ENCODE measurements at places on chromosomes 2 and 18.

- no peak for DNase-seq
Measured at GRCh38 chr2:182920631-182921056, 54.2 kb upstream of the FRZB start.

- peak; percentile 95 for DNase-seq
Measured at GRCh38 chr2:39875182-39875913, 96.3 kb upstream of the THUMPD2 start.

DNA sequence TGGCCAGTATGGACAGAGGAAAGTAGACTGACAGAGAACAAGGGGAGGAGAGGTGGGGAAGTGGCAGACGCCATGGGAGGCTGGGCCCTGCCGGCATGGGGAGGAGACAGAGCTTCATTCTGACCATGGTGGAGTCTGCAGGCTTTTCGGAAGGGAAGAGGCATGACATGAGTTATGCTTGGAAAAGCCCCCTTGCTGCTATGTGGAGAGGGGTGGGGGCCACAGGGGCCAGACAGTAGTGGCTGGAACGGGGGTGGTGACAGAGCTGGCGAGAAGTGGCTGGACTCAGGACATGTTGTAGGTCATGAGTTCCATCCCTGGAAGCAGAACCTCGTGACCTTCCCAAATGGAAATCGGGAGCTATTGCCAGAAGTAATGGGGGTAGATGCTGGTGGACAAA lies 66.7 kb upstream of the DAPL1 start:
- DNase-seq: no peak

- DNase-seq: no peak
Measured at GRCh38 chr18:48839819-48840490, 110.8 kb downstream of the SMAD7 start.

GRCh38 chr2:73890301-73891092 lies 2.3 kb upstream of the ACTG2 start:
- no peak for DNase-seq

DNA sequence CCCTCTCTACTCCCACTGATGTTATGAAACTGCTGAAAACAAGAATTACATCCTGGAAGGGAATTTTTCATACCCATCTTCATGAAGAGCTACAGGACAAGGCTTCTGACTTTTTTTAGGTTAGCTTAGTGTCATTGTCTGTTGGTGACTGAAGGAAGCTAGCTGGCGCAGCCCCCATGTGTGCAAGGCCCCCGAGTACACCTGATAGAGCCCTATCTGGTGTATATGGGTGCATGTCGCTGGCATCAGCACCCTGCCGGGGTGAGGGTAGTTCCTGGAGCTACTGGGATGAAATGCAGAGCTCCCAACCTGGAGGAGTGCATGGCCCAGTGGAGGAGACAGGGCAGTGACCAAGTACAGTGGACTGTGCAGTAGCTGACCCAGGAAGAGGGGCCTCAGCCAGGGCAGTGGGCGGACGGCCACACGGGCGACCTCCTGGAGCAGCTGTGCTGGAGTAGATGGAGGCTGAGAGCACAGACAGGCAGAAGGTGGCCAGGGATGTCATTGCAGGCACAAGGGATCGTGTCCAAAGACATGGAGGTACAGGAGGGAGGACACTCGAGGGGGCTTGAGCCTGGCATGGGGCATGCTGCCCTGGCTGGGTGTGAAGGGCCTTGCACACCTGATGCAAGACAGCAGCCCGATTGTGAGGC lies 12.1 kb downstream of the IMPA2 start:
- no peak for DNase-seq

GRCh38 chr2:219400562-219400961 lies 12.8 kb upstream of the DNPEP start:
- DNase-seq: no peak

DNA sequence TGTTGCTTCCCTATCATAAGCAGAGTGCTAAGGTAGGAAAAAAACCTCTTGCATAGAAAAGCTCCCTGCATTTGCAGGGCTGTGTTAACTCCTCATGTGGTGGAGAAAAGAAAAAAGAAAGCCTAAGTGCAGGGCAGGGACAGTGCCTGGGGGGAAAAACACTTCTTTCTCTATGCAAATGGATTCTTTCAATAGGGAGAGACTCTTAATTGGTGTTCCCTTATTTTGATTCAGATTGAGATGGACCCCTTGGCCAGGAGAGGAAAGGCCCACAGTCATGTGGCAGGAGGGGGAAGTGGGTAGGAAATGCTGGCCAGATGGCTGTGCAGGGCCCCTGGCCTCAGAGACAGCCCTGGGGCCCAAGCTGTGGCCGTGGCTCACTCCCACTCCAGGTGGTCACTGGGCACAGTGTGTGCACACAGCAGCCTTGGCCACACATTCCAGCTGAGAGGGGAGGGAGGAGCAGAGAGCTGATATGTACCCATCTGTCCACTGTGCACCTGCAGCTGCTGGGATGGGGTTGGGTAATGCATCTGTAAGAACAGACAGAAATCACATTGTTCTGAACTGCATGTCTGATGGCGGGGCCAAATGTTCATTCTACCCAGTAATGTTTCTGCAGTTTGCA lies 410.4 kb downstream of the DSC3 start:
- DNase-seq: no peak

- DNase-seq: no peak
Measured at GRCh38 chr2:59000796-59001195, 759.7 kb upstream of the FANCL start.

- peak; percentile 62 for DNase-seq
Measured at GRCh38 chr2:229489016-229489415, 217.9 kb upstream of the PID1 start.

- no peak for DNase-seq
Measured at GRCh38 chr18:50014606-50015005, 180.3 kb downstream of the MYO5B start.
